ENCODE measurements at places on chromosomes 4 and X.

DNA sequence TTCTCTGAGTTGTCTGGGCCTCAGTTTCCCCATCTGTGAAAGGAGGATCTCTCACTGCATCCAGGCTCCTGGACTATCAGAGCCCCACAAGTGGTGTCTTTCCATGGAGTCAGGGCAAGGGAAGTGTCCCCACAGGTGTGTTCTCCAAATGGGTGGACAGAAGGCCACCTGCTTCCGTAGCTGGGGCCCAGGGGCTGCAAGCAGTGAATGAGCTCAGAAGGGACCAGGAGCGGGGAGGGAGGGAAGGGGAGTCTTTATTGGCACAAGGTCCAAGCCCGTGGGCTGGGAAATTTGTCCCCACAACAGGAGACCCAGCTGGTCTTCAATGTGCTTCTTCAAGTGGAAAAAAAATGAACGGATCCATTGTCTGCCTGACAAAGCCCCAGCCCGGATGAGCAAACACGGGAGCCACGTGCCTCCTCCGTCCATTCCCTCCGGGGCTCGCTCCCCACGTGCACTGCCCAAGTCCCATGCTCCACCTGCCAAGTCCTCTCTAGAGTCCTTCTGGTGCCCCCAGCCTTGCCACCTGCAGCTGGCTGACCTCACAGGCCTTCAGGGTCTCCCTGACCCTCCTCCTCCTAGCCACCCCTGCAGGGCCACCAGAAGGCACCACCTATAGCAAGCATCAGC is 72.0 kb downstream of the JAKMIP1 start:
- peak; percentile 89 for DNase-seq

DNA sequence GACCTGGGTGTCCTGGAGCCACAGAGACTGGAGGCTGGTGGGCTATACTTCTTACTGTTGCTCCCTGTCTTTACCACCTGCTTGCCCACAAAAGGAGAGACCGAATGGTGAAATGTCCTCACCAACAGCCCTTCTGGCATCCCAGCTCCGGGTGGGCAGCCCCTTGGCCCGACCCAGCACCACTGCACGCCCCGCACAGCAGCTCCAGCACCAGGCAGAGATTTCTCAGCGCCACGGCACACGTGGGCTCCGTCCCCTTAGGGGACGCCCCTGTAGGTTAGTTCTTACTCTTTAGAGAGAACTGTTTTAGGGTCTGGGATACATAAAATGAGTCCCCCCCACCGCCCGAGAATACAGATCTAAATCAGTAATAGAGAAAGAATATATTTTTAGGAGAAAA is 158.4 kb upstream of the MAB21L2 start:
- no peak for DNase-seq

DNA sequence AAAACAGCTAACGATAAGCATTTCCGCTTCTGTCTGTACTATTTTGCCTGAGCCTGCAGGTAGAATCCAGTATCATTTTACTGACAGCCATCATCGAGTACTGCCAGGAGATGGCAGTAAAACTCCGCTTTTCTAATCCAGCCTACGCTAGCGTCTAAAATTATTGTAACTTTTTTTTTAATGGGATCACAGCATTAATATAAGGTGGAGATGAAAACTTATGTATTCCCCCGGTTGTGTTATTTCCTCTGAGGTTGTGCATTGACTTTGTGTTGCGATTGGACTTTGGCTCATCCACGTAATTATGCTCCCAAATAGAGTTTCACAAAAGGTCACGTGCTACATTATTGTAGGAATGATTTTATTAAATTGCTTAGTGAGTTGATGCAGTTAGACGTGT is 248.1 kb downstream of the C4orf33 start:
- DNase-seq = peak; percentile 33

DNA sequence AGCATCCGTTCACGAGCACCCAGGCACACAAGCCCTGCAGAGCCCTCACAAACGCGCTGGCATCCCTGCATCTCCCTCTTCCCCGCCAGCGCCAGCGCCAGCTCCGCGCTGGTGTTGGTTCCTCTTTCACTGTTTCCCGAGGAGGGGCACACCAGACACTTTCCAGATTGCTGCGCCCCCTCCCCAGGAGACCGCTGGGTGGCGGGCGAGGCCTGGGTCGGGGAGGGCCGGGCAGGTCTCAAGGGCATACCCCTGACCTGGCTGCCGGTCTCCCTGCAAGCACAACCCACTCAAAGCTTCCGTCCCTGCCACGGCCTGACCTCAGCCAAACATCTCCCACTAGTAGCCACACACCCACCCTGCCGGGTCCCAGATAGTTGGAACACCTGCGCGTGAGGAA is 2.2 kb upstream of the NKX1-1 start:
- no peak for DNase-seq

- DNase-seq = no peak
Measured at GRCh38 chr4:44668526-44668925, 9.7 kb upstream of the GUF1 start.

DNA sequence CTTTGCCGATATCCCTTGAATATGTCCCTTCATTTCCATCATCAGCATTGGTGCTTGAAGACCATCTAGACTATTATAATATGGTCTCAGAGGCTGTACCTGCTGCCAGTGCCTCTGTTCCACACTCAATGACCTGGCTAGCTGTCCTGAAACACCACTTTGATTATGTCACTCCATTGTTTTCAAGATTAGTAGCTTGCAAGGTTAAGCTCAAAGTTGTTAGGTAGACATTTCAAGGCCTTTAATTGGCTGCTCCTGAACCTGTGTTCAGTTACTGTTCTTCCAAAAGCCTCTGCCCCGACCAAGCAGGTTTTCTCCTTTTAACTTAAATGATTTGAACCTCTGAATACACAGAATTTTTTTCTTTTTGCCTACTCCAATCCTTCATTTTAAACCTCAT is 52.9 kb downstream of the C4orf33 start:
- DNase-seq = no peak

DNA sequence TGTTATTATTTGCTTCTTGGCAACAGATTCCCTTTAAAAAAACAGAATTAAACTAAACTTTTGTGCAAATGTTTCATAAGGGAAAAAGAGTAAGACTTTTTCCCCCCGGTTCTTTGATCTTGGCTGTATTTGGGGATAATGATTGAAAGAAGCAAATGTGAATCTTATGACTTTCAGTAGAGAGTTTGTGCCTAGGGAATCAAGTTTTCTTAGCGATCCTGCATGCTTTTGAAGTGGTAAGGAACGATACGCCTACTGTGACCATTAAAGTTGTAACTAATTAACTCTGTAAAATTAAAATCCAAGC is 9.0 kb downstream of the ATP10D start:
- DNase-seq = no peak

GRCh38 chr4:168796362-168797106 is 213.5 kb downstream of the CBR4 start:
- no peak for DNase-seq

GRCh38 chrX:24398766-24399165 is 38.3 kb downstream of the SUPT20HL1 start:
- no peak for DNase-seq

GRCh38 chr4:170949084-170949483 is 859.3 kb upstream of the AADAT start:
- no peak for DNase-seq

GRCh38 chrX:87409113-87409841 is 108.3 kb upstream of the KLHL4 start:
- DNase-seq = no peak

DNA sequence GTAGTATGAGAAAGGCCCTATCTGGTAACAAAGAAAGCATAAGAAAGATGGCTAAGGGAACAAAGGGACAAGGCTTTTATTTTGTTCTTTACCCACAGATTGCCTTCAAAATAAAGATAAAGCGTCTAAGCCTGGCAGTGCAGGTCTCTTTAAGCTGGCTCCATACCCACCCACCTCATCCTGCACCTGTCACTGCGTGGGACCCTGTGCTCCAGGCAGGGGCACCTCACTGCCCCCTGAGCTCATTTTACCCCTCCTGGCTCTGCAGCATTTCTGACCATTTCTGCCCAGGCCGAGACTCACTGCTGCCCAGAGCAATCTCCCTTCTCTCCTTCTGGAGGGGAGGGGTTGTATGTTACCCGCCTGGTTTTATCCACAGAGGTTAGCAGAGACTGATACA is 1.7 kb upstream of the CYP4V2 start:
- no peak for DNase-seq

DNA sequence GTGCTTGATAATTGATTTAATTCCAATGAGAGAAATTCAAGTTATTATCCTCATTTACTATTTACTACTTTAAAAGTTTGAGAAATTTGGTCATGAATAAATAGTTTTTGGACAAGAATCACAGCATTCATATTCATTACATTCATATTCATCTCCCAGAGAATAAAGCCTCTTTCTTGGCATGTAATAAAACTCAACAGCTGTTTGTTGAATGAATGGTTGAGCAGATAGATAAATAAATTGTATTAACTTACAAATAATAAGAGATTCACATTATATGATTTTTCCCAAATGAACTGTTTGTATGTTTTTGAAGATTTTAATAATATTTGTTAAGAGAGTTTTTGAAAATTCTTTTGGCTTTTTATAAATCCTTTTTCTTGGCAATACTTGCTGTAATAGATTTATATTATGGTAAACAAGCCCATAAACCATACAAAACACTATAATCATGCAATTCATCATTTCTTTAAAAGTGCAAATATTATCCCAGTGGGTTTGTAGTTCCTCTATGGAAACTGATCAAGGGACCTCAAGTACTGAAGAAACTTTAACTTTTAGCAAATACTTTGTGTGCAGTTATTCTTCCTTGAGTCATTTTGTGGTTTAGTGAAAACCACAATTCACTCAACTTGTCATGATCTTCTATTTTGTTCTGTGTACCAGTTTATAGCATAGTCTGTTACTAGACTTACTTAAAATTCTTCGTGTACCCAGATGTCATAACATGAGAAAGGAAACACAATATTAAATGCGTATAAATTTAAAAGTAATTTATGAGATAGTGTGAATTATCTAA is 371.8 kb downstream of the ADGRL3 start:
- no peak for DNase-seq

DNA sequence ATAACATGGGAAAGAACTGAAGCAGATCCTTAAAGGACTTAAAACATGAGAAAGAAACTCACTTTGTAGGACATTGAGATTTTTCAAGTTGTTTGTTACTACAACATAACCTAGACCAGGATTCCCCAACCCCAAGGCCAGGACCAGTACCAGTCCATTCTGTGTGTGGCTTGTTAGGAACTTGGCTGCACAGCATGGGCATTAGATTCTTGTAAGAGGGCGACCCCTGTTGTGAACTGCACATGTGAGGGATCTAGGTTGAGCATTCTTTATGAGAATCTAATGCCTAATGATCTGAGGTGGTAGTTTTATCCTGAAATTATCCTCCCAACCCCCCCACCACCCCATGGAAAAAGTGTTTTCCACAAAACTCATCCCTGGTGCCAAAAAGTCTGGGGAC is 566.1 kb downstream of the KCTD8 start:
- DNase-seq = no peak

- no peak for DNase-seq
Measured at GRCh38 chr4:138037696-138038095, 204.5 kb downstream of the SLC7A11 start.

- no peak for DNase-seq
Measured at GRCh38 chr4:54498661-54499111, 159.1 kb upstream of the KIT start.

DNA sequence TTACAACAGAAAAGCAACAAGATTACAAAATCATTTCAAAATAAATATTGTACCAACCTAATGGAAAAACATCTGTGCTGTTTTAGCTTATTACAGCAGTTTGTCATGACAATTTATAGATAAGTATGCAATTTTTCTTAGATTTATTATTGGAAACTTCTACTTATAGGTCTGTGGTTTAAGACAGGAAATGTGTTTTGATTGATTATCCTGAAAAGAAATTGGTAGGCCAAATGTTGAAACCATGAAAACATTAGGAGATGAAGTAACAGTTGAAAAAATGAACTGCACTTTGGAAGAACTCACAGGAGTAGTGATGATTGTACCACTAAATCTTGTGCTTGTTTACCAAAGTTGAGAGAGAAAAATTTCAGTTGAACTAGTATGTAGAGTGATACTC is 162.2 kb upstream of the GIMD1 start:
- DNase-seq = no peak

- no peak for DNase-seq
Measured at GRCh38 chr4:189659287-189659686, 281.4 kb upstream of the FRG1 start.

GRCh38 chr4:121255986-121256750 is 92.0 kb upstream of the TNIP3 start:
- no peak for DNase-seq

DNA sequence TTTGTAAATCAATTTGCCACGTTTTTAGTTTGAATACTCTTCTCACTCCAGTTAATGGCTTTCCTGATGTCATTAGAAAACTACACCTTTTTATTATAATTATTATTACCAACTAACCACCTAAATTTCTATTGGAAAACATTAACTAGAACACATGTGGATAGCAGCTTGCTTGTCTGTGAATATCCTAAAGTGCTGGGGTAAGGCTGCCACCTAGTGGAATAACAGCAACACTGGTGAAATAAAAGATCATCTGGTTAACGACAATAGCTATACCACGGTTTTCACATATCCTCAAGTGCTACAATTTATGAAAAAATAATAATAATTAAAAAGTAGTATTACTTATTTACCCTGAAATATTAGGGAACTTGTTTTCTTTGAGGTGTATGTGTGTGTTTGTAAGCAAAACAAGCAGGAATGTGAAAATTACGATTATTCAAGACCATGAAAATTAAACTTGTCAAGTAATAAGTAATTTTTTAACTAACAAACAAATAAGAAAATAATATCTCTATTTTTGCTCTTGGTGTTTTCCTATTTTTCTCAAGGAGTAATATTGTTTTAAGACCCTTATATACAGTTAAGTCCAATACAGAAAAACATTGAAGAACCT is 130.1 kb upstream of the TECRL start:
- DNase-seq = peak; percentile 30

All from NCI-H2081 (cell line).